Activated CD4-positive, alpha-beta T cell treated with anti-CD3 and anti-CD28 coated beads for 48 hours (primary cell): ENCODE measurements at places on chromosomes 6 and 20.
A peak's percentile ranks its signal among the peaks of the same experiment; 100 is the strongest.

- no peak for DNase-seq
These were observed 11.1 kb downstream of the MTHFD1L start for GRCh38 chr6:150876598-150876997.

GRCh38 chr6:129695373-129696027 is 14.5 kb downstream of the ARHGAP18 start:
- peak; percentile 51 for DNase-seq

- DNase-seq, result peak; percentile 39
These were observed 170.6 kb downstream of the LY86 start for GRCh38 chr6:6758915-6759654.

GRCh38 chr6:166308769-166309589 is 787 bp upstream of the PRR18 start:
- DNase-seq, result no peak

GRCh38 chr6:159311618-159312017 is 142.4 kb downstream of the FNDC1 start:
- peak; percentile 6 for DNase-seq
